ENCODE measurements at places on chromosomes 13 and 19. TPM values are rescaled to one million over a fixed set of nuclear protein-coding genes. Genes with fewer than 3 reads are reported as not detected.

- peak; percentile 92 for DNase-seq
Measured at GRCh38 chr19:42450314-42450934, 7.7 kb upstream of the CXCL17 start.

DNA sequence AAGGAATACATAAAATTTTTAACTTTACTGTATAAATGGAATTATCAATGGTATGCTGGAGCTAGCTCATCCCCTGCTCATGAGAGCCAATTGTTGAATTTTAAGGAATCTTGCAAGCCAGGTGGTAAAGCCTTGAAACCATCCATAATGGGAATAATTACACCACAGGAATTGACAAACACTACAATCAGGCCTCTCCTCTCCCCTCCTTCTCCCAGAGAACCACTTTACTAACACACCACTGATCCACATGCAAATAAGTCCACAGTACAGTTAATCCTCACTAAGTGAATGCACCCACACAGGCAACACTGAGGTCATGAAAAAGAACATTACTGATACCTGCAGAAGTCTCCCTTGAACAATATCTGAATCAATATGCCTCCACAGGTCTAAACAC, 140.5 kb downstream of the KLF12 start:
- no peak for DNase-seq

MEIOSIN gene
- total RNA-seq: not detected

- peak; percentile 83 for DNase-seq
Measured at GRCh38 chr19:41753159-41753558, 2.2 kb upstream of the CEACAM6 start.

- DNase-seq: no peak
Measured at GRCh38 chr13:111909971-111910671, 156.8 kb upstream of the SOX1 start.

DNA sequence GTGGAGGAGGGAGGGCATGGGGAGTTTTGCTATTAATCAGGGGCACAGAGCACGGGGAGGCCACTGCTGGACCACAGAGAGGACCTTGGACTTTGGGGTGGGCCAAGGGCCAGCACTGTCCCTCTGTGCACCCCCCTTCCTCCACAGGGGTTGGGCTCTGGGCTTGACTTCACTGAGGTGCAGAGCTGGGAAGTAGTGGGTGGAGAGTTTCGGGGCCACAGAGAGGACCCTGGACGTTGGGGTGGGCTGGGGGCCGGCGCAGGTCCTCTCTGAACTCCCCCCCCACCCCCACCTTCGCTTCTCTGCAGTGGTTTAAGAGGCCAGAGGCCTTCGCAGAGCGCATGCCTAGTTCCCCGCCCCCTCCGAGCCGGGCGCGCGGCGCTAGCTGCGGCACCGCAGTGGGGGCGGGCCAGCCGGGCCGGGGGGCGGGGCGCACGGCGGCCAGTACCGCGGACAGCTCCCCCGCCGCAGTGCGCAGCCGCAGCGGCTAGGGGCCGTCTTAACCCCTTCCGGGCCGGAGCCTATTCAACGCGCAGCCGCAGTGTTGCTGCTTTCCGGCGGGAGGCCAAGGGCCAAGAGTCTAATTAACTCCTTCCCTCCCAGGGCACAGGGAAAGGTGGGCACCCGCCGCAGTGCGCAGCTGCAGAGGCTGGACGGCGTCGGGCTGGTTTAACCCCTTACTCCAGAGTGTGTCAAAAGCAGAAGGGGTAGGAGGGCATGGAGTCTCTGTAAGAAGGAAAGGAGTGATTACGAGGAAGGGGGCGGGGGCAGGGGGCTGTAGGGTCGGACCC, 3.7 kb downstream of the KCNC3 start:
- peak; percentile 62 for DNase-seq

DNA sequence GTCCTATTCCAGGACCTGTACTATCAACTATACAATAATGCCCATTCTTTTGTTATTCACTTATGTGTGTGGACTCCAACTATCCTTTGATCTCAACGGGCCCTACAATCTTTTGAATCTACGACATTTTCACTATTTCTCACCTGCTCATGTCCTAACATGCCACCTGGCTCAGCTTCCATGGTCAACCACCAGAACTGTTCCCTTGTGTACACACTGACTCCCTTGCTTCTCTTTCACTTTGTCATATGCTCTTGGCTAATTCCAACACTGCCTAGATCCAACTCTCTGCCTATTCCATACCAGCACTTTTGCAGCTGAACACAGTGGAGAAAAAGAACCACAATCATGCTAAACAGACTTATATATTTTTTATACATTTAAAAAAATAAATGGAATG, 53.1 kb downstream of the MICU2 start:
- no peak for DNase-seq
